ENCODE measurements at places on chromosomes 13 and 19. TPM values are rescaled to one million over a fixed set of nuclear protein-coding genes. Genes with fewer than 3 reads are reported as not detected.
A peak's percentile ranks its signal among the peaks of the same experiment; 100 is the strongest.

Gene ZNF558
- total RNA-seq = 11.1 TPM

Gene THSD8
- total RNA-seq = 0.38 TPM

- no peak for DNase-seq
- no peak overlapping the region for H3K4me3 ChIP-seq
- no peaks in the 10 kb centered on the region for H3K27me3 ChIP-seq
- H3K36me3 ChIP-seq = peaks cover 3% of the 10 kb centered on the region
- H3K4me1 ChIP-seq = no peaks in the 10 kb centered on the region
- no peak overlapping the region for H3K27ac ChIP-seq
Observed at GRCh38 chr19:6963244-6963852, 57.9 kb downstream of the MBD3L2B start.

DNA sequence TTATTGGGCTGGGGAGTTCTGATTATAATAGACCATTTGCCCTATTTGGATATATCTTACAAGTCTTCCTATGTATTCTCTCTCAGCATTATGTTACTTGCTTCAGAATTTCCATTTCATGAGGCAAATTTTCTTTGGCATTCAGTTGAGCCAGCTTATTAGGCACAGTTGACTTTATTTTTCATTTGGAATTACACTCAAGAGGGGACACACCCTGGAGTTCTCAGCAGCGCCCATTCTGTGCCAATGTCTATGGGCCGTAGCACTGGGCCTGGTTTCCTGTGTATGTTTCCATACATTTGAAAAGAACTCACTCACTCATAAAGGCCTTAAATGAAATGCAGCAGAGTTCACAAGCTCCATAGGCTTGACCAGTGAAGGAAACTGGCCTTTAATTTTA is 138.5 kb downstream of the KLF12 start:
- H3K4me3 ChIP-seq = no peak overlapping the region

GRCh38 chr13:68168448-68168847 is 938.3 kb upstream of the PCDH9 start:
- no peak overlapping the region for H3K27ac ChIP-seq
- H3K27me3 ChIP-seq = no peaks in the 10 kb centered on the region
- no peaks in the 10 kb centered on the region for H3K36me3 ChIP-seq

- H3K27me3 ChIP-seq = no peaks in the 10 kb centered on the region
- no peaks in the 10 kb centered on the region for H3K36me3 ChIP-seq
- no peak overlapping the region for H3K27ac ChIP-seq
- no peaks in the 10 kb centered on the region for H3K4me1 ChIP-seq
Observed at GRCh38 chr13:73742982-73743381, 391.2 kb downstream of the KLF12 start.

Gene ZNF66
- total RNA-seq = 67.3 TPM

Gene KIR3DL1
- total RNA-seq = not detected

GRCh38 chr13:90171649-90172048 is 1175.8 kb upstream of the MIR17HG start:
- no peaks in the 10 kb centered on the region for H3K4me1 ChIP-seq
- H3K36me3 ChIP-seq = no peaks in the 10 kb centered on the region
- no peak overlapping the region for H3K27ac ChIP-seq
- no peaks in the 10 kb centered on the region for H3K27me3 ChIP-seq
- DNase-seq = no peak

GRCh38 chr13:73329355-73329754 is 270.6 kb downstream of the KLF5 start:
- no peak overlapping the region for H3K4me3 ChIP-seq
- 0 out of 2 replicates have a peak, but pooled peaks cover 5% of the 10 kb centered on the region for H3K4me1 ChIP-seq
- DNase-seq = peak; percentile 19
- H3K27me3 ChIP-seq = no peaks in the 10 kb centered on the region
- no peaks in the 10 kb centered on the region for H3K36me3 ChIP-seq

Gene FFAR2
- total RNA-seq = not detected

- DNase-seq = no peak
- no peak overlapping the region for H3K27ac ChIP-seq
Observed at GRCh38 chr13:26255691-26256277, 1.9 kb downstream of the CDK8 start.

DNA sequence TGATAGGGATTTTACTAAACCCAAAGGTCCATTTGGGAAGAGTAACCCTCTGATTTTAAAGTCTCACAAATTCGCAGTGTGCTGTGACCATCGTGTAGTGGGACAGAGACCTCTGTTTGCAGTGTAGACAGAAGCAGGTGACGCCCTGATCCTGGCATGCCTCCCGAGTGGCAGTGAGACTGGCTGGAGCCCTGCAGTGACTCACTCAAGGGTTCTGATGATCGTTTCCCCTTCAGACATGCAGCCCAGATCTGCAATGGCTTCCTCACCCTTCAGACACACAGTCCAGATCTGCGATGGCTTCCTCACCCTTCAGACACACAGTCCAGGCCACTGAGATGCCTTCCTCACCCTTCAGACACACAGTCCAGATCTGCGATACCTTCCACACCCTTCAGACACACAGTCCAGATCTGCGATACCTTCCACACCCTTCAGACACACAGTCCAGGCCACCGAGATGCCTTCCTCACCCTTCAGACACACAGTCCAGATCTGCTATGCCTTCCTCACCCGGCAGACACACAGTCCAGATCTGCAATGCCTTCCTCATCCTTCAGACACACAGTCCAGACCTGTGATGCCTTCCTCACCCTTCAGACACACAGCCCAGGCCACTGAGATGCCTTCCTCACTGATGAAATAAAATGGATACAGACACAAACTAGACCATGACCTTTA is 125.2 kb downstream of the ATP11A start:
- H3K4me1 ChIP-seq = no peaks in the 10 kb centered on the region
- no peaks in the 10 kb centered on the region for H3K27me3 ChIP-seq
- H3K36me3 ChIP-seq = peaks cover 23% of the 10 kb centered on the region
- H3K4me3 ChIP-seq = no peak overlapping the region

DNA sequence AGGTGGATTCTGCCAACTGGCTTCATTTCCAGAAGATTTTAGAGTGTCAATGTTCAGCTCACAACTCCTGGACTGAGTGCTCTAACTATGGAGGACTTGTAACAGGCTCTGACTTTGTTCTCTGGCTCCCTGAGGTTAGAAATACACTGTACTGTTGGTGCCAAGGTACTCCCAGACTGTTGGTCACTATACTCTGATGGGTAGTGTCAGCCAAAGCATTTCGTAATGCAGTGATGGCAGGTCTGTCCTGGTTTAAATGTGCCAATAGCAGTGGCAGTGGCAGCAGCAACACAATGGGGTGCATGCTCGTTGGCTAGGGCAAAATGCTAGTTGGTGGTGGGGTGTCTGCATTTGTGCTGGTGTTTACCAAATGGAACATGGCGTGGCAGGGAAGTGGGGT is 472.2 kb downstream of the TDRD3 start:
- no peak overlapping the region for H3K4me3 ChIP-seq
- no peak overlapping the region for H3K27ac ChIP-seq
- H3K27me3 ChIP-seq = no peaks in the 10 kb centered on the region
- H3K36me3 ChIP-seq = no peaks in the 10 kb centered on the region
- peaks cover 8% of the 10 kb centered on the region for H3K4me1 ChIP-seq

Gene ZNF430
- total RNA-seq = 20.0 TPM

GRCh38 chr19:34217952-34218817 is 36.2 kb upstream of the GARRE1 start:
- H3K36me3 ChIP-seq = peaks cover 54% of the 10 kb centered on the region
- H3K4me1 ChIP-seq = no peaks in the 10 kb centered on the region
- DNase-seq = no peak
- no peaks in the 10 kb centered on the region for H3K27me3 ChIP-seq

Gene THSD1
- total RNA-seq = not detected

GRCh38 chr19:10286803-10287737 is at the start of gene ICAM4:
Gene ICAM4 (plus strand): TSS chr19:10286955. CDS start chr19:10287013, 58 bp downstream.
- peaks cover 62% of the 10 kb centered on the region for H3K27me3 ChIP-seq
- H3K36me3 ChIP-seq = no peaks in the 10 kb centered on the region
- peak within 1 kb of the TSS; percentile 71 for H3K4me3 ChIP-seq
- no peak within 1 kb of the TSS for H3K27ac ChIP-seq
- peak; percentile 84 for DNase-seq

Gene EGLN2
- 118 TPM for total RNA-seq

GRCh38 chr13:113231306-113232207 is 22.1 kb downstream of the CUL4A start:
- H3K4me3 ChIP-seq = no peak overlapping the region
- no peak overlapping the region for H3K27ac ChIP-seq
- peaks cover 47% of the 10 kb centered on the region for H3K36me3 ChIP-seq
- no peak for DNase-seq
- no peaks in the 10 kb centered on the region for H3K4me1 ChIP-seq

GRCh38 chr13:43129511-43130110 is 106.2 kb downstream of the DNAJC15 start:
- no peak overlapping the region for H3K27ac ChIP-seq
- H3K4me1 ChIP-seq = peaks cover 38% of the 10 kb centered on the region
- DNase-seq = no peak
- no peaks in the 10 kb centered on the region for H3K27me3 ChIP-seq
- H3K4me3 ChIP-seq = no peak overlapping the region
